Activated T-cell treated with anti-CD3 and anti-CD28 coated beads for 4 hours (primary cell): ENCODE measurements at places on chromosomes 1 and 21.

- no peak for DNase-seq
Measured at GRCh38 chr1:53835491-53835890, 2.6 kb downstream of the NDC1 start.

DNA sequence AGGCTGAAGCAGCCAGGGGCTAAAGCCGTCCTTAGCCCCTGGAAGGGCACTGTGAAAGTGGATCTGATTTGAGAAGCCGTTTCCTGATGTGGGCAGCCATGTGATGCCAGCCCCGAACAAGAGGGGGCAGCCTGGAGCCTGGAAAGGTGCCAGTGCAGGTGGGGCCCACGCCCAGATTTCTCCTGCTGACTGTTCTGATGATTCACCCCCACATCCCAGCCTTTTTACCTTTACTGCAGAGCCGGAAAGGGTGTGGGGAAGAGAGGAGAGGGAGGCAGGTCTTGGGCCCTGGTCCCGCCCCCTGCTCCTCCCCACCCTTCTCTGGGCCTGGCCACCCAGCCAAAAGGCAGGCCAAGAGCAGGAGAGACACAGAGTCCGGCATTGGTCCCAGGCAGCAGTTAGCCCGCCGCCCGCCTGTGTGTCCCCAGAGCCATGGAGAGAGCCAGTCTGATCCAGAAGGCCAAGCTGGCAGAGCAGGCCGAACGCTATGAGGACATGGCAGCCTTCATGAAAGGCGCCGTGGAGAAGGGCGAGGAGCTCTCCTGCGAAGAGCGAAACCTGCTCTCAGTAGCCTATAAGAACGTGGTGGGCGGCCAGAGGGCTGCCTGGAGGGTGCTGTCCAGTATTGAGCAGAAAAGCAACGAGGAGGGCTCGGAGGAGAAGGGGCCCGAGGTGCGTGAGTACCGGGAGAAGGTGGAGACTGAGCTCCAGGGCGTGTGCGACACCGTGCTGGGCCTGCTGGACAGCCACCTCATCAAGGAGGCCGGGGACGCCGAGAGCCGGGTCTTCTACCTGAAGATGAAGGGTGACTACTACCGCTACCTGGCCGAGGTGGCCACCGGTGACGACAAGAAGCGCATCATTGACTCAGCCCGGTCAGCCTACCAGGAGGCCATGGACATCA is at the start of gene SFN:
TSS of gene SFN (plus strand) at position 369 of the 904 bp plus-strand sequence. CDS start at position 433, 64 bp downstream.
- DNase-seq = peak; percentile 32

DNA sequence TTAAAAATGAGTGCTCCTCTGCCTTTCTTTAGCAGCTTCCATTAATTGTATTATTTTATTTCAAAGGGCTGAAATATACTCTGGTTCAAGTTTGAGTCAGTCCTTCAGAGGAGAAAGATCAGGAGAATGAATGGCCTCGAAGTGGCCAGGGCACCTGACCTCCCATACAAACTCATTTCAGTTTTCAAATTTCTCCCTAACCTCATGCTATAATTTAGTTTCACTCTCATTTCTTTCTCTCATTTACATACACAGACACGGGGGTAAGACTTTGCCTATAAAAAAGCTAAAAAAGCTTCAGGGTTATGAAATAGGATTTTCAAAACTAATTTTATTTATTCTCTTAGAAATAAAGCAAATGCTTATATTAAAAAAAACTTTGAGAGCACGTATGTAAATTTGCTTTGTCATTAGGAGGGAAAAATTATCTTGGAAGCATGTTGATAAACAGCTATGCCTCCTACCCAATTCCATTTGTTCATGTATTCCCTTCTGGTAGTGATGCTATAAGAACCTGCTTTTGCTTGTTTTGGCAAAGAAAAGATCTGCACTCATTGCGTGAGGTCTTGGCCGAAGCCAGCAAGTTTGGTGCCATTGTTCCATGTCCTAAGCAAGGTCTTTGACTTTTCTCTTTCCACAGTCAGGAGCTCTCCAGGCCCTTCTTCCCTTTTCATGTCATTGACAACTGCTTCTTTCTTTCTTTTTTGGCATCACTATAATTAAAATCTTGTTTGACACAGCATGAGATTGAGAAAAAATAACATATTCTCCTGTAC is 80.4 kb upstream of the LRRC53 start:
- DNase-seq = no peak

DNA sequence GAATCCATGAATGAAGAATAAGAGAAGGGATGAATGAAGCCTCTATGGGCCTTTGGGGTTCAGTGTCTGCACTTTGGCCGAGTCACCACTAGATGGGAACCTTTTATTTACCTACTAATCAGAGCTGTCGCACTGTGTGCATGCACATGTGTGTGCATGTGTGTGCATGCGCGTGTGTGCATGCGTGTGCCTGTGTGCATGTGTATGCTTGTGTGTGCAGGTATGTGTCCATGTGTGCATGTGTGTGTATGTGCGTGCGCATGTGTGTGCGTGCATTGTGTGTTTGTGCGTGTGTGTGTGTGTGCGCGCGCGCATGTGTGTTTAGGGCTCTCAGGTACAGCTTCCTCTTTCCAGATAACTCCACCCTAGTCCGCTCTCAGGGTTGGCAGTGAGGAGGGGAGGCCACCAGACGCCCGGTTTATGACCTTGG is 20.4 kb upstream of the UBXN10 start:
- DNase-seq = no peak

DNA sequence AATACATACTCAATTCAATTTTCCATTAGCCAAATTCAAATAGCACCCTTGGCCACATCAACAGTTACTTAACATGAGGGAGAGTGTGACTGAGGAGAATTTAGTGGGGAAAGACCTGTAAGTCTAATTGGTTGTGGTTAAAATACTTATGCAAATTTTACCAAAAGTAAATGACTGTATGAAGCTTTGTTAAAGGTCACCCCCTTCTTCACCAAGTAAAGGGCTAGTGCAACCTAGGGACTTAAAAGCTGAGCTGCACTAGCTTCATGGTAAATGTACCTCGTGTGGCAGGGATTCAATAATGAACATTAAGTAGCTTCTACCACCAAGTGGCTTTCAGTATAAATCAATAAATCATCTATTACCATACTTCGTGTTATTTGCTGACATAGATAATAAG is 372.0 kb downstream of the NTNG1 start:
- DNase-seq = no peak

DNA sequence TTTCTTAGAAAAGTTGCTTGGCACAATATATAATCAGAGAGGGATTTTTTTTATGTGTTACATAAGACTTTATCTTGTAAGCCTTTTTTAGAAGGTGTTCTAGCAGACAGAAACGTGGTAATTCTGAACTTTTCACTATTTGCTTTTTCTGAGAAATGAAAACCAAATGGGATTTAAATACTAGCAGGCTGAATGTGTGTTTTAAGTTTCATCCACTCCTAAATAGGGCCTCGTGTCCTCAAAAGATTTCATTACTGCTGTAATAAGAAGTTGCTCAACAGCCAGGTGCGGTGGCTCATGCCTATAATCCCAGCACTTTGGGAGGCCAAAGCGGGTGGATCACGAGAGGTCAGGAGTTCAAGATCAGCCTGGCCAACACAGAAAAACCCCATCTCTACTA is 44.7 kb upstream of the FMO2 start:
- DNase-seq = no peak

GRCh38 chr1:168629466-168629865 is 53.1 kb downstream of the XCL1 start:
- no peak for DNase-seq

DNA sequence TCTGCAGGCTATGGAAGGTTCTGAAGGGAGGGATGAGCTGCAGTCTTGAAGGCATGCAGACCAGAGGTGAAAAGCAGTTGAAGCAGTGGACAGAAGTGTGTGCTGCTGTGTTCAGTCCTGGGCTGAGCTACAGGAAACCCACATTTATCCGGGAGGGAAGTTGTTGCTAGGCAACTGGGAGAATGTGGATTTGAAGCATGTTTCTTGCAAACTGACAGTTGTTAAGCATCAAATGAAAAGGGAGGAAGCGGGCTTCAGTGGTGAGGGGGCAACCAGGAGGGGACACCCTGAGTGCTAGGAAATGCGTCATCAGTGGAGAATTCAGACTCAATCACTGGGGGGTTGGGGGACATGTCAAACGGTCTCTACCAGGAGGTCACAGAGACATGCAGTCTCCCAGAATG is 28.7 kb downstream of the ABCA4 start:
- DNase-seq = no peak

DNA sequence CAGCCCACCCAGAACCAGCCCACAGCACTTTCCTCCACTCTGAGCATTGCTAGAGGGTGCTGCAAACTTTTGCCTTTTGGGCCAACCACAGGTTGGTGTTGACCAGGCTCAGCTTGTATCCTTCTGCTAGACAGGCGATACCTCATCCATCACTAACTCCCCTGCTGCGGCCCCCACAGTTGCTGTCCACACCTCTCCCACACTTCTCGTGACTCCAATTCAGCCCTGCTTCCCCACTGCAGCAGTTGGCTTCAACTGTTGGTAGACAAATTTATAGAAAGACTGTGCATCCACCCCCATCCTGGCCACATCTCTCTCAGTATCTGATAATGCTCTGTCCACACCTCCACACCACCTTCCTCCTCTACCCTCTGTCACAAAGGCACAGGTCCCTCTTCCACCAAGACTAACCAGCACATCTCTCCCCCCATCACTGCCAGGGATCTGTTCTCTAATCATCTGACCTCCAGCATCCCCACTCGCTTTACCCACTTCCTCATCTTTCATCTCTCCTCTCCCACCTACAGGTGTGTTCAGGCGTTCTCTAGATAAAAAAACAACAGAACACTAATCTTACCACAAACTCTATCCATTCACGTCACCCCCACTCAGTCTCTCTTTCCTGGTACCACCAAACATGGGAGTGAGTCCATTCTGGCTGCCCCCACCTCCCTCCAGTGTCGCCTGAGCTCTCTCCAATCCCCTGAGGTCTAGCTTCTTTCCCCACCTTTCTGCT is 15.8 kb upstream of the SLC25A44 start:
- DNase-seq = no peak

DNA sequence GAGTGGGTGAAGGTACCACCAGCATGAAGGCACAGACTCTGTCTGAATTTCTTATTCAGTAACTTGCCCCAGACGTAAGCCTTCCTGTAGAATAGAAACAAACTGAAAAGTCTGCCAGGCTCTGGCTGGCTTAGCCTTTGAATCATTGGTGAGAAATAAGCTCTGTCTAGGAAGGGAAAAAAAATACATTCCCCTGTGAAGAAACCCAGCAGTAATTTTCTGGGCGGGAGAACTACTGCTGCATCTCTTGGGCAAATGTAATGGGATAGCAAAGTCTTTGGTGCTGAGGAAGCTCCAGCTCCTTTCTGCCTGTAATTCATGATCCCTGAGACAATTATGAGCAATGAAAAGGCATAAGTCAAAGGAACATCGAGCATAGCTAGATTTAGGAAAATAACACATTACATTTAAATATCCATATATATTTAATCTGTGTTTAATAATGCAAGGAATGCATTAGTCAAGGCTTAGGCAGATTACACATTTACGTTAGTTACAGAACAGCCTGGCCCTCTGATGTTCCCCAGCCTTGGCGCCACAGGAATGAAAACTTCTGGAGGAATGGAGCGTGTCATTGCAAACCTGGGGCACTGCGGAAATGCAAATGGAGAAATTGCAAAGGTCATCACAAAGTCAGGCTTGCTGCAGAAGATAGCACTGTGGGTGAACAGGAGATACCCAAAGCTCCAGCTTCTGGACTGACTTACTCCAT is 216.3 kb upstream of the CAMK1G start:
- no peak for DNase-seq

GRCh38 chr1:115596080-115596780 is 45.5 kb upstream of the VANGL1 start:
- no peak for DNase-seq

GRCh38 chr21:38178653-38179470 is 77.9 kb upstream of the KCNJ15 start:
- DNase-seq = no peak

GRCh38 chr1:119001181-119002027 is 13.3 kb upstream of the TBX15 start:
- no peak for DNase-seq

DNA sequence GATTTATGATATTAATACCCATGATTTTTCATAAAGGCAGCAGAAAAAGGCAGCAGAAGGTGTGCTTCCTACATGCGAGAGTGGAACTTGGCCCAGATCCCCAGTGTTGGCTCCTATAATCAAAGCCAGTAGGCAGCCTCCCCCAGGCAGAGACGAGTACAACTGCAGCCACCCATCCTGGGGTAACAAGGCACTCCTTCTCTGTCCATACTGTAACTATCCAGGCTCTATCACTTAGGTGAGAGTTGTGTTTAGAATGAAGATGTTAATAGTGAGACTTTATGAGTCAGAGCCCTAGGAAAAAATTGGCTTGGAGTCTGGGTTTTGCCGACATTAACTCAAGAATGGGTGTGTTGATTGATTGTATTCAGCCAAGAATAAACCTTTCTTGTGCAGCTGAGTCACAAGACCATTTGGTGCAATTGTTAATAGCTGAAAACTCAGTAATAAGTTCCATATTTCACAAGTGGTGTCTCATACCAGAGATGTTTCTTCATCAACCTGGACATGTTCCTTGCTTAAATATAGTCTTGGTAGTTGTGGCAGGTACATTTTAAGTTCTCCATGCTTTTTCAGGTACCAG is 322.3 kb downstream of the DUSP10 start:
- no peak for DNase-seq

DNA sequence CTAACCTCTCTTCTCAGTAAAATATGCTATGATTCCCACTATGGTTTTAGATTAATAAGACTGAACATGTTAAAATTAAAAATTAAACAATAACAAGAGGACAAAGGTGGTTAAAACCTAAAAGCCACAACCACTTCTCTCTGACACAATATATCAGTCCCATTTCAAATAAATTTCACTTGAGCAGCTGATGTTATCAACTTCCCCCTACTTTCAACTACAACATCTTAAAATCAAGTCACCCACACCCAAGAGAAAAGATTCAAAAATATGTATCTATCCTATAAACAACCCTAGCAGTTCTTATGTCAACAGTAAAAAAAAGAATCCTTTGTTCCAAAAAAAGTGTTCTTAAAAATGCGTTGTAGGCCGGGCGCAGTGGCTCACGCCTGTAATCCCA is 7.5 kb downstream of the PUM1 start:
- no peak for DNase-seq

GRCh38 chr1:202160377-202160940 is at the start of gene PTPN7:
Gene PTPN7 (minus strand): TSS chr1:202160602. CDS start chr1:202159402, 1,200 bp downstream.
- DNase-seq = peak; percentile 86

DNA sequence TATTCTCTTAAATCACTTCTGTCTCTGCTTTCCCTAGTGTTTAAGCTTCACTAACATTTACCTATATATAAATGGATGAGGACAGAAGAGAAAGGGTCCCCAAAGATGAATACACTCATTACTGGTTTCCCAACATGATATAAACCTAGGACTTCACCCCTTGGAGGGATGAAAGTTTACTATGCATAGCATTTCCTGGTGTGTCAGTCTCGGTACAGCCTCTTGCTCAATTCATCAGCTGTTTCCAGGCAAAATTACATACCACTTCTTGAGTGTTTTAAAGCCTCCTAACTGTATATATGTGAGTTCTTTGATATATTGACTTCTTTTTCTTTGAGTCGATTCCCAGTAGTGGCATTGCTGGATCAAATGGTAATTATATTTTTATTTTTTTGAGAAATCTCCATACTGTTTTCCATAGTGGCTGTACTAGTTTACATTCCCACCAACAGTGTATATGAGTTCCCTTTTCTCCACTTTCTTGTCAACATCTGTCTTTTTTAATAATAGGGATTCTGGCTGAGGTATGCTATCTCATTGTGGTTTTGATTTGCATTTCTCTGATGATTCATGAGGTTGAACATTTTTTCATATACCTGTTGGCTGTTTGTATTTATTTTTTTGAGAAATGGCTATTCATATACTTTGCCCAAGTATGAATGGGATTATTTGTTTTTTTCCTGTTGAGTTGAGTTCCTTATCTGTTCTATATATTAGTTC is 259.3 kb upstream of the CACYBP start:
- no peak for DNase-seq

- DNase-seq = no peak
Measured at GRCh38 chr1:64440183-64440826, 29.6 kb upstream of the CACHD1 start.

GRCh38 chr1:21295002-21295401 is 4.7 kb upstream of the ECE1 start:
- DNase-seq = no peak
